Activated T-helper 17 cell treated with anti-CD3 and anti-CD28 coated beads, Interleukin-2, amount 50 U/mL, for 72 hours (primary cell): ENCODE measurements at places on chromosomes 6 and 20.

- ATAC-seq = no peak
These were observed 25.7 kb upstream of the SAYSD1 start for GRCh38 chr6:39140556-39141167.

- no peak for ATAC-seq
These were observed 259.7 kb downstream of the HACE1 start for GRCh38 chr6:104599821-104600638.

DNA sequence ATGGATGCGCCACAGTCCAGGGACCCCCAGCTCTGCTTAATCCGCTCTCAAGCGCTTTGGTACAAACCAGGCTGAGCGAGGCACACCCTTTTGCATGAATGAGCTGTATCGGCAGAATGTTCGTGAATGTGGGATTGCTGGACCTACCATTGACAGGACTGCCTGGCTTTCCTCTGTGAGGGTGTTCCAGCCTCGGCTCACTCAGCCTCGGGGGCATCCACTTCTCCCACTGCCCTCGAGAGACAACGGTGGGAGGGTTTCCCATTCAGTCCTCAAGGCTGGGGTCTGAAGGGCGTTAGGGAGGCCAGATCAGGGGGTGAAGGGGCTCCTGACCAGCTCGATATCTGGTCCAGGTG lies 17.4 kb downstream of the MDFI start:
- no peak for ATAC-seq

DNA sequence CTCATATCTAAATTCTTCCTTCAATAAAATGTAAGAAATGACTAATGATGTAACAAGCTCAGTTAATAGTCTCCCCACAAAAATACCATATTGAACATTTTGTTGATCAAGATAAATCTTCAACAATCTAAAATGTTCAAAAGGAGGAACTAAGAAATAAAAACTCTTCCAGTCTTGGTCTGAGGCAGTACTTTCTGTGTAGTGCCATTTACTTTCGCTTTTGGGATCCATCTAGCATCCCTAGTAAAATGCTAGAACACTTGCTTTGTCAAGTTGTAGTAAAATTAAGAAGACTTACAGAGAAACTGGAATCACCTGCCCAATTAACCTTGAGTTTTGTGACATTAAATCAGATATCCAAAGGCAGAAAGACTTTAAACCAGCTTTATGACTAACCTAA lies 246.4 kb downstream of the KHDRBS2 start:
- ATAC-seq = no peak

DNA sequence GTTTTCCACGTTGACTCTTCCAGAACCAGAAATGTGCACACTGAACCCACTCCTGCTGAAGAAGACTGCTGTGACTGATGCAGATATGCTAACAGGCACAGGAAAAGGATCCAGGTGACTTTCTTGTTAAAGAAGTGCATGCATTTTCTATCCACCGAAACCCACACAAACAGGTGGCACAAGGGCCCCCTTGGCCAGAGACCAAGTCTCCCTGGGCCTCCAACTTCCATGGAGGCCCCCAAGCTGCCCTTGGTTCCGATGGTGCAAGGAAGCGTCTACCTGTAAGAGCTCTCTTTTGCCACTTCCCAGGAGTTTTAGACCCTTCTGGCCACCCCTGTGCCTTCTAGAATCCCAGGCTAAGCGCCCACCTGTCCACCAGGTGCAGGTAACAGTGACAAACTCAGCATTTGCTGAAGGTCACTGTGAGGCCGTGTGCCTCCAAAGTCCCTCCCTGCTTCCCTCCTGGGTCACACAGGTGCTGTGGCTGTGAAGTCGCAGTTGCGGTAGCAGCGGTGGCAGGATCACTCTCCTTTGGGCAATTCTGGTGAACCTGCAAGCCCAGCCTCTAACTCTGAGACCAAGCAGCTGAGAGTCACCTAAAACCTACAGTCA lies 134.8 kb downstream of the PXDC1 start:
- ATAC-seq = no peak

DNA sequence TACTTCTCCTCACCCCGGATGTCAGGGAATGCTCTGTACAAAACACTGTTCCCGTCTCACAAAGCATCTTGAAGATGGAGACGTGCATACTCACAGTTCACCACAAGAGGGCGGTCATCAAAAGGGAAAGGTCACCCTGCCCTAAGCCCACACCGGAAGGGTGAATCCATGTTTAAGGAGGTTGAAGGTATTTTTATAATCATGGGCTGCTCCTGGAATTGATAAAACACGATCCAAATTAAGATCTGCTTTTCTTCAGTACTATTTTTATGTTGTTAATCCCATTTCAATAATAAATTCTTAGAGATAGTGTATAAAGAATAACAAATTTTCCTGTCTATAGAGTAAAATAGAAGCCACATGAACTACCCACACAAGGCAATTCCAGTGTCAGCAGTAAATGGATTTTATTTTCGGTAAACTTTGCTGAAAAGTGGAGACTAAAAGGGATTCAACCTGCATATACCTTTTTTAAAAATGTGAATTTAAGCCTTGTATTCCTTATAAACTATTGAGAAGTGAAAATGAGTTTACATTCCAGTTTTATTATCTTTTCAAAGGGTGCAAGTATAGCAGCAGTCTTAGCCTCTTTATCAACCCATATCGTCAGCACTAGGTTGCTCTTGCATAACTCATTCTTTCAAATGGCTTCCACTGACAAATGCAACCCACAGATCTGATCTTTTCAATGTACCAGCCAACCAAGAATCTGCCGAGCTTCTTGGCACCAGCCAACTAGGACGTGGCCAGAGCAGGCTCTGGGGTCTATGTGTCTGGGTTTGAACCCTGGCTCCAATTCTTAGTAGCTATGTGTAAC lies 79.7 kb upstream of the MBOAT1 start:
- ATAC-seq = peak; percentile 91

GRCh38 chr20:63574829-63575743 lies 1.0 kb upstream of the HELZ2 start:
- no peak for ATAC-seq

DNA sequence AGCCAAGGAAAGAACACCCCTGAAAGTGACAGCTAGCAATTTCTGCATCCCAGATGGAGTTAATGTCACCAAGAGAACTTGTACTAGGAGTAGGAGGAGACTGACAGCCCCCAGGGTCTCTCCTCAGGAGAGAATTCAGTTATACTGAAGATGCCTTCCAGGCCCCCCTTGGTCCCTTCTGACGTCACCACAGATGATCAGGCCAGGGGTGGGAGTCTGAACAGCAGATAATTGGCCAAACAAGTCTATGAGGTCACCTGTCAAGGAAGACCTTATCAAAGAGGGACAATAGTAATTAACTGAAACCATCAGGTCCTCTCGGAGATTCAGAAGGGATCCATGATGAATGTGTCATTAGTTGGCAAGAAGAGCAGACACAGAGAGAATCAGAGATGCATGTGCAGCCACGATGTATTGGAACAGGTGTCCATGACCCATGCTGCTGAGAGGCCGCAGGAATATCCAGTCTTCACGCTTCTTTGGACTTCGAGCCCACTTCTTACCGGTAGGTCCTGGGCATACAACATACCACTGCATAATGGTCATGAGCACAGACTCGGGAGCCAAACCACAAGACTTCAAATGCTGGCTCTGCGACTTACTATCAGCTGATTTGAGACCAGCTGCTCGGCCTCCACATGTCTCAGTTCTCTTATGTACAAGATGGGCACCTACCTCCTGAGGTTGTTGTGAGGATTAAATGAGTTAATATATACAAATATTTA lies 10.2 kb downstream of the TRIM10 start:
- ATAC-seq = no peak

- ATAC-seq = no peak
These were observed 194.9 kb downstream of the PHACTR1 start for GRCh38 chr6:12911427-12911826.

GRCh38 chr6:165551828-165552227 lies 111.2 kb downstream of the PDE10A start:
- no peak for ATAC-seq

- ATAC-seq = no peak
These were observed 30.9 kb downstream of the MKKS start for GRCh38 chr20:10402938-10403608.

DNA sequence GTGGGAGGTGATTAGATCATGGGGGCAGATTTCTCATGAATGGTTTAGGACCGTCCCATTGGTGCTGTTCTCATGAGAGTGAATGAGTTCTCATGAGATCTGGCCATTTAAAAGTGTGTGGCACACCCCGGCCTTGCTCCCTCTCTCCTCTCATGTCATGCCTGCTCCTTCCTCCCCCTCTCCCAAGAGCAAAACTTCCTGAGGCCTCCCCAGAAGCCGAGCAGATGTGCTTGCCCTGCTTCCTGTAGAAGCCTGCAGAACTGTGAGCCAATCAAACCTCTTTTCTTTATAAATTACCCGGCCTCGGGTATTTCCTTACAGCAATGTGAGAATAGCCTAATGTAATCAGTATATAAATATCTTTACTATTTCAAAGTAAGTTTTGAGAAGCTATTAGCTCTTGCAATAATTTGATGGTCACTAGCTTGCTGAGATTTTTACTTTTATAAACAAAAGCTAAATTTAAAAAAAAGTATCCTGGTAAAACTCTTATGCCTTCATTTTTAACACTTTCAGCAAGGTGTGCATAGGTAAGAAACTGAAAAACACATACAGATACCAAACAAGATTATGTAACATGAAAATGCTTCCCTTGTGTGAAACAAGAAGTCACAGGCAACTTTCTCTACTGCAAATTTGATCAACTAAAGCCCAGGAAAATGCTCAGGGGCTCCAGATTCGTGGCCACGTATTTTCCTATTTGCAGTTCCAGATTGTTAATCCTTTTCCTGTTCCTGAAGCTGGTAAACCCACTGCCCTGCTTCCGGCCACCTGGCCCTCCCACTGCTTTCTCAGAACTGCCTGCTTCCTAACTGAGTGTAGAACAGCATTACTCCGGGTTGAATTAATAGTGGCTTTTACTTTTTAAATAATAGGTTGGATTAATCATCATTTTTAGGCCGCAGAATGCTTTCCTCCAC lies 395.1 kb upstream of the CNR1 start:
- ATAC-seq = no peak

- no peak for ATAC-seq
These were observed 53.9 kb upstream of the DDR1 start for GRCh38 chr6:30830438-30830837.

DNA sequence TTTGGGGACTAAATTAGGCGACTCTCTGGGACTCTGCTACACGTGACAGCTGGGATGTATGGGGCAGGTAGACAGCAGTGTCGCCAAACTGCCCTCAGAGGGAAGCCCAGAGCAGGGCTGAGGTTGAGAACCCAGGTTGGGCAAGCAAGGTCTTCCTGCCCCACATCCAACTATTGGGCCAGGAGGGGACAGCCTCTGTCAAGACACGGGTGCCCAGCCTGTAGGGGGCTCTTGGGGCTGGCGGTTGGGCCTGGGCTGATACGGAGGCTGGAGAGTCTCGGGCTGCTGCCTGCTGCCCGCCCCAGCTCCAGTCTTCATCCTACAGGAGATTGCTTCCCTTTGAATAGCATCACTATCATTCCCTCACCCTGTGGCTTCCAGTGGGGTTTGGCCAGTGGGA lies 33.3 kb downstream of the CPNE5 start:
- ATAC-seq = no peak

DNA sequence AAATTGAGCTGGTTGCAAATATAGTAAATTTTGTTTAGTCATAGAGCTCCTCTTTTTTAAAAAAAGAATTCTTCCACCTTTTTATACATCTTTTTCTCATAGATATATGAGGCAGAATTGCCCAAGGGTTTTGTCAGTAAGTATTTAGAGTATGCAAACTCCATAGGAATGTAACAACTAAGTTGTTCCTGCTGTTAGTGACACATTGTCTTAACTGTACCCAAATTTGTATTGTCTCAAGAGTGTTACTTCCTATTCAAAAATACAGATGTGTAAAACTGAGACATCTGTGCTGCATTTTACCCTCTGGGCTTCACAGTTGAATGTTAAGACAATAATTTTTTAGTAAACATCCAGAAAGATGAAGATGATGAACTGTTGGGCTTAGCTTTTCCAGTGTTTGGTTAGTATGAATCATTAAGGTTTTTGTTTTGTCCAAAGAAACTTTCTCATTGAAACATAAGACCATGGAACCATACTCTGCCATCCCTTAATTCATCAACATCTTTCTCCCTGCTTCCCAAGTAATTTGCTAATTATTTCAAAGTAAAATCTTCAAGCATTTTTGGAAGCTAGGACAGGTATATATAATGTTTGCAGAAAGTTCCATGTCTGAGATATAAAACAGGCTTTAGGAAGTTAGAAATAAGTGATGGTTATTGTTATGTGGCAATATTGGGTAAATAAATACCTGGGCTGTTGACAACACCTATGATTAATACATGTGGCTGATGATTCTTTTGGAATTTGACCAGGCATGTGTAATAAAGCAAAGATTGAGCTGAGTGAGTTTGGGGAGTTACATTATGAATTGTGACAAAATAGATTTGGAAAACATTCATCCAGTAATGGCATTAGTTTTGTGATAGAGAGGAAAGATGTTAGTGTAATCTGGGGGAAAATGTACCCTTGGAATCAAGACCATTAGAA lies 11.2 kb downstream of the OGFRL1 start:
- no peak for ATAC-seq

DNA sequence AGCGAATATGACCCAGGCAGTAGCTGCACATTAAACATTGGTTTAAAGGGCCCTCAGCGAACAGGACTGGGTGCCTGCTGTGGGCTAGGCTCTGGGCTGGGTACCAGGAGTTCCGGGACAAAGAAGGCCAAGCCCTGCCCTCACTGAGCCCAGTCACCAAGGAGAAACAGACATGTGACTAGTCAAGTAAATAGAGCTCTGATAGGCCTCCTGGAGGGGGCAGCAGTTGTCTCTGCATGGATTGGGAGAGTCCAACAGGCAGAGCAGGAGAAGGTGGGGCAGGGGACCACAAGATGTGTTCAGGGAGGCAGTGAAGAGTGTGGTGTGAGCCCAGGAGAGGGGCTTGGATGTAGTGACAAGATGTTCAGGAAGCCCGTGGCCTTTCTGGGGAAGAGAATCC lies 3.1 kb downstream of the HM13 start:
- no peak for ATAC-seq

- ATAC-seq = peak; percentile 77
These were observed 182.3 kb downstream of the SASH1 start for GRCh38 chr6:148524976-148525375.

DNA sequence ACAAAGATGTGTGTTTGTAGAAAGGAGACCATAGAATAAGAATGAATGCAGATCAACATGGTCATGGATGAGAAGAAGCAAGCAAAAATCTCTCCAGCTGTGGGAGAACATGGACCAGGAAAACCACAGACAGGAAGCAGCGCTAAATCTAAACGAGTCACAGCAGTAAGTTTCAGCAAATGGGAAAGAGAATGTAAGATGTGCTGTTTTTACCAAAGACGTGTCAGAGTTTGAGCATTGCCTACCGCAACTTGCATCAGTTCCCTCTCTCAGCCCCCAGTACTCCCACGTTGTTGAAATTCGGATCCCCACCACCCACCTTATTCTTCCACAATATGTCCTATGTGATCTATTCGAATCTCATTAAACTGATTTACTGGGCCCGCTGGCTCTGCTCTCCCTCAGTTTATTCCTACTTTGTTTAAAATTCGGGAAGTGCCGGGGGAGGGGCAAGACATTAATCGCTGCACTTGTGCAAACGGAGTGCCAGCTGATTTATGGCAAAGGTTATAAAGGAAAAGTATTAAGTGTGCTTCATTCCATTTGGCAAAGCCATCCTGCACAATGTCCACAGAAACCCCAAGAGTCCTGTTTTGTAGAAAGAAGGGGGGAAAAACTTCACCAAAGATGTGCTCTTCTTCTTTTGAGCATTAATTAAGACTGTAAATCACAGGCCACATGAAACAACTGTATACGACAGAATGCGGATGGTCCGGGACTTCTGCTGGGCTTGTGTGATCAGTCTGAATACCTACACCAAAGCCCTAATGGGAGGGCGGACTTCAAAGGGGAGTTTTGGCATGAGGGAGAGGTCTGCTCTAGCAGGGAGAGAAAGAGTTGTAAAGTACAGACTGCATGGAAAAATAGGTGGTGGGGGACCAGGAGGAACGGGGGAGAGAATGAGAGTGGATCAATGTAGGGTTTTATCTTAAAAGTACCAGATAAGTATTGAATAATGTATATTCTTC lies 59.1 kb upstream of the PRDM1 start:
- no peak for ATAC-seq
